Stimulated activated CD8-positive, alpha-beta memory T cell treated with anti-CD3 and anti-CD28 coated beads, Interleukin-4, amount 100 ng/mL, for 4 hours (primary cell): ENCODE measurements at places on chromosomes 12 and 14.

GRCh38 chr12:29244159-29244765 is 95.2 kb downstream of the FAR2 start:
- no peak for DNase-seq

- DNase-seq, result no peak
Observed at GRCh38 chr14:41636492-41637392, 30.1 kb downstream of the LRFN5 start.

- DNase-seq, result no peak
Observed at GRCh38 chr12:119547001-119547400, 46.6 kb upstream of the TMEM233 start.

DNA sequence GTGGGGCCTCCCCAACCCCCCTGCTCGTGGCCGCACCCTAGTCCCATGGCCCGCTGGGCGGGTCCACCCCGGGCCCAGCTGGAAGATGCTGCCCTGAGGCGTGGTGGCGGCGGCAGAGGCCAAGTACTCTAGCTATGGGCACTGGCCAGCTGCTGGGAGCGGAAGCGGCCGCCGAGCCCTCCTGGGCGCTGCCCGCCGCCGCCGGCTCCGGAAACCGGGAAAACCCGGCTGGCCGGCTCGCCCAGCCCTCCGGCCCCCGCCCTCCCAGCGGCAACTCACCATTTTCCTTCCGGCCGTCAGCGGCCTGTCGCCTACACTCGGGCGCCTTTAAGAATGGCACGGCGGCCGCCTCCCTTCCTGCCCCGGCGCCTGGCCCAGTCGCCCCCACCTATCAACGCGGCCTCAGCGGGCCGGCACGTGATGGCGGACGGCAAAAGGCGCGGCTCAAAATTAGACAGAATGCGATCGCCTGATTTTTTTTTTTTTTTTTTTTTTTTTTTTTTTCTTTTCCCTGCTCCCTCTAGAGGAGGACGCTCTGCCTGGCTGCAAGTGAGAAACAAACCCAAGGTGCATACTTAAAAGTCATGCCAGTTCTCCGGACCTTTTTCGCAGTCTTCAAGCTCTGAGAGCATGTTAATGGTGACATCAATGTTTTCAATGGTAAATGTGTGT is at the start of gene GMFB:
Gene GMFB, minus strand, starts transcription at position 335 of the 672 bp plus-strand sequence. Its CDS starts 53 bp downstream, at position 282.
- peak; percentile 76 for DNase-seq

DNA sequence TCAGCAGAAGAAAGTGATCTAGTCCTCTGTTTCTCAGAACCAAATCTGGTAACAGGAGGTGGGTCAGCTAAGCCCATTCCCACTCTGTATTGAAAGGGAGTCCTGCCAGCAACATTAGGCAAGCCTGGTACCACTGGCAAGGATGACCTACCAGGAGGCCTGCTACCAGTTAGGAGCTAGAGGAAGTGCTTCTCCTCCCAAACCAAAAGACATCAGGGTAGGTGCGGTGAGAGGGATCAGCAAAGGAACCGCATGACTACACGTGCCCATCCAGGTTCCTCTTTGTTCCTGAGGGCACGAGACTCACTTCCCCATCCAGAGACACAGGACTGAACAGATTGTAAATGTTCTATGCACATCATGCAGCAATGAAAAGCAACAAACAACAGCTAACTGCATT is 2.8 kb downstream of the KLRC4 start:
- DNase-seq, result no peak

GRCh38 chr12:104323899-104324298 is 20.4 kb downstream of the EID3 start:
- no peak for DNase-seq

DNA sequence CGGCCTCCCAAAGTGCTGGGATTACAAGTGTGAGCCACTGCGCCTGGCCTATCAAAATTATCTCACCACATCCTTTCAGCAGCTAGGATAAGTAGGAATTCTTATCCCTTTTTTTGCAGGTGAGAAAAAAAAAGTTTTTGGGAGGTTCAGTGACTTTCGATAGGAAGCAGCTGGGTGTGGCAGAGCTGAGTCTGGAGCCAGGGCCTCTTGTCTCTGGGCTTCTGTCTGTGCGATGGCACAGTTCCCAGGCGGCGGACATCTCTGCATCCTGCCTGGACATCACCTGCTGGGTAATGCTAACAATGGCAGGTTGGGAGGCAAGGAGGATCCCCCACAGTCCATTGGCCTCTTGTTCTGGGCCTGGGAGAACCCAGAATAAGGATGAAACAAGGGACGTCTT is 12.5 kb downstream of the NRXN3 start:
- DNase-seq, result no peak

DNA sequence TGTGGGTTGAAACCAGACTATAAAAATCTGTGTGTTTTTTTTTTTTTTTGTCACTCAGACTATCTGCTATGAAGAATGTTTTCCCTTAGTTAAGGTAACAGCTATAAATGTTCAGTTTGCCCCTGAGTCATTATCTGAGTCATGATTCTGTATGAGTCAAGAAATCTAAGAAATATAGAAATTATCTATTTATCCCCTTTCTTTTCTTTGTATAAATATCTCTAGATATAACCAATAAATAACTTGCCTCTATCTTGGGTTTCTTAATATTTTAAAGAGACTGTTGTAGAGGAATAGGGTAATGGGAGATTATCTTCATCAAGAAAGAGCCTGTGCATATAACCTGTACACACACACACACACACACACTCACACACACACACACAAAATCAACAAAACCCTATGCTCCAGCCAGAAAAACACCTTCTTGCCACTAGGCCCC is 161.7 kb upstream of the EEA1 start:
- no peak for DNase-seq
